ENCODE measurements at places on chromosomes 3 and 15.

- no peak for DNase-seq
These were observed 888 bp downstream of the TMOD3 start for GRCh38 chr15:51830276-51830806.

GRCh38 chr3:53729618-53730017 lies 116.6 kb downstream of the CHDH start:
- DNase-seq = no peak

GRCh38 chr3:129344540-129345220 lies 66.0 kb downstream of the HMCES start:
- no peak for DNase-seq

DNA sequence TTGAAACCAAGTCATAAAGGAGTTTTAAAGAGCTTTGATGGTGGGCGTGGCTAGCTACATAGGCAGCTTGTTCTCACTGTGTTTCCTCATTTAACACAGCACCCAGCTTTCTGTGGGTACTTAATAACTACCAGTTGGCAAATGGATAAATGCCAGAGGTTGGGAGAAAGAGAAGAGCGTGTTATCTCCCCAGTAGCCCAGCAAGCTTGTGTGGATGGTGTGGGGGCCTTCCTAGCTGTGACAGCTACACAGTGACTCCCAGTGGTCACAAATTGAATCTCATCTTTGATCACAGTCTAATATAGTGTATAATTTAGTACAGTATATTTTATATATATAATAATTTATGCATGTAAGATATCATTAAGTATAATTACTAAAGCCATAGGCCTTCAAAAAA lies 984.1 kb downstream of the EPHA3 start:
- no peak for DNase-seq
